ENCODE measurements at places on chromosomes 2 and 18.
A peak's percentile ranks its signal among the peaks of the same experiment; 100 is the strongest.

DNA sequence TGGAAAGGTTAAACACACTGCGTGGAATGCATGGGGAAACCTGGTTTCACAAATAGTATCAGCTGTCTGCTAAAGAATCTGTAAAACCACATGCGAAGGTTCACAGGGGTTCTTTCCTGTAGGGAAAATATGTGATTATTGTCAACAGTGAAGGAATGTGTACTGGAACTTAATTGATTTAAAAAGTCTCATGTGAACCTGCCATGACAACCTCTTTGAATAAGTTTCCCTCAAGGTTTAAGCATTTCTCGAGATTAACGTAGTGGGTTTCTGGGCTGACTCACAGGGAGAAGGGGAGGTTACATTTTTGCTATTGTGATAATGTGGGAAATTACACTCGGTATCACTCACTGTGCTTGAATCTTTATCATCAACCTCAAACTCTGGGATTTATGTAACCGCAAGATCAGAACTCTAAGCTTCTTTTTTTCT is 28.2 kb upstream of the IL1R1 start:
- DNase-seq = no peak

DNA sequence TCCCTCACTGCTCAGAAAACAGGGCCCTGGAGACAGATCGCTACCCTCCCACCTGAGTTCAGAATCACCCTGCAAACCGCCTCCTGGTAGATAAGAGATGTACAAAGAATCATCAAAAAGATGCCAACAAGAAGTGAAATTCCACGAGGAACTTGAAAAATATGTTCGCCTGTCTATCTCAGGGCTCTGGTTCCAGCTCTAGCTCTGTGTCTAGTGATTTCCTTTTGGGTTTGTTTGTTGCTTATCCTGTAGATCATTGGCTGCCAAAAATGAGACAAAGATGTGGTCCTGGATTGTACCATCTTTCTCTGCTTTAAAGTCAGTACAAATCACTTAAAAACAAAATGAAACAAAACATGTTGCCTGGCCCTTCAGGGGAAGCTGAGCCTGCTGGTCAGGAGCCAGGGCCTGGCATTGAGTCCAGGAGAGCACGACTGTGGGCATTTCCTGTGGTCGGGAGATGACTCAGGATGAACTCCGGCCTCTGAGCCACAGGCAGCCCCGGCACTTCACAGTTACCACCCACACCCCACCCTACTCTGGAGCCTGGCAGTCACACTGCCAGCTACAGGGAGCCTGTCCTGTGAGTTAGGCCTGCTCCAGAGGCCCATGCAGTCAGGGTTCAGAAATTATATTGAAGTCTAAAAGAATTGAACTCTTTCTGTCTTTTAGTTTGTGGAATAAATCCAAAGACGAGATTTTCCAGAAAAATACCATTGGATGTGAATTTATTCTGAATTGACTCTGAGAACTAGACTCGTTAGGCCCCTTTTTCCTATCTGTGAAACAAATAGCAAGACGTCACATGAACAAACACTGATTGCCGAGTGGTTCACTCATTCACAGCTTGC is 8.0 kb upstream of the ITGB6 start:
- DNase-seq = peak; percentile 86

- no peak for DNase-seq
Observed at GRCh38 chr2:85445316-85446295, 27.1 kb downstream of the SH2D6 start.

GRCh38 chr2:160010361-160011145 is 51.9 kb downstream of the PLA2R1 start:
- DNase-seq = no peak

DNA sequence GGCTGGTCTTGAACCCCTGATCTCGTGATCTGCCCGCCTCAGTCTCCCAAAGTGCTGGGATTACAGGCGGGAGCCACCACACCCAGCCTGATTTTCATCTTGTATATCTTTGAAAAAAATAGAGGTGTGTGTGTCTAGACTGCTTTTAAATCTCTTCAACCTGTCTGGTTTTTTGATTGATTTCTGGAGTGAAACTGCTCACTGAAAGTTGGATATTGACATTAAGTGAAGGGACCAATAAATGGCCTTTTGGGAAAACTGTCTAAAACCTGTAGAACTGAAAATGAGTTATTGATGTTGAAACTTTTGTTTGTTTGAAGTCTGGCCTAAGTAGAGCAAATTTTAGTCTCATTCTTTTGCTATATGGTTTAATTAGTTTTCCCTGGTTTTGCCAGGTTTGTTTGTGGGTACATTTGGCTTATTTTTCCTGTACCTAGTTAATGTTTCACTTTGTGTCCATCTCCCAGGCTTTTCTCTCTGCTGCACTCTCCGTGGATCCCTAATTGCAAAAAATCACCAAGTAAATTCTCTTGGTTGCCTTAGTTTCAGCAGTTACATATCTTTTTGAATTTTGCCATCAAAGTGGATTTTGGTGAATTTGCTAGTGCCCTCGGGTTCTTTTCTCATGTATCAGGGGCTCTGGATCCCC is 144.3 kb downstream of the MAP4K4 start:
- DNase-seq = no peak

GRCh38 chr18:811892-812375 is at the start of gene YES1:
YES1 (minus strand) TSS chr18:812242; CDS start chr18:756827, 55,415 bp downstream.
- DNase-seq = peak; percentile 90

GRCh38 chr2:19548116-19548515 is 189.7 kb upstream of the OSR1 start:
- no peak for DNase-seq

- DNase-seq = no peak
Observed at GRCh38 chr2:201258666-201259615, 1.4 kb upstream of the CASP8 start.

DNA sequence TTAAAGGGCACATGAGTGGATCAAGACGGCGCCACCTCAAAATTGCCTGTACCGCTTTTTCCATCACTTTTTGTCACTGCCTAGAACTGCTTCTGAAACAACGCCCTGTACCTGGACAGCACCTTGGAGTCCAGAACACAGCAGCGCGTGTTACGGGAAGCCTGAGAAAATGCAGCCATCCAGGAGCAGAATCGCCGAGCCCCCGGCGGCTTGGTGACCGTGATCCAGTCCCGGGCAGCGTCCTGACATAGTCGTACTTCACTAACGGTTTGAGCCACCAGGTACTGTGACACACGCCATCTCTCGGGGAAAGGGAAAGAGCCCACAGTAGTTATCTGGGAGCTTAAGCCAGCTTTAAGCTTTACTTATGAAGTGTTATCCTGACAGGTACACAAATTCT is 168.9 kb upstream of the SALL3 start:
- DNase-seq = no peak

DNA sequence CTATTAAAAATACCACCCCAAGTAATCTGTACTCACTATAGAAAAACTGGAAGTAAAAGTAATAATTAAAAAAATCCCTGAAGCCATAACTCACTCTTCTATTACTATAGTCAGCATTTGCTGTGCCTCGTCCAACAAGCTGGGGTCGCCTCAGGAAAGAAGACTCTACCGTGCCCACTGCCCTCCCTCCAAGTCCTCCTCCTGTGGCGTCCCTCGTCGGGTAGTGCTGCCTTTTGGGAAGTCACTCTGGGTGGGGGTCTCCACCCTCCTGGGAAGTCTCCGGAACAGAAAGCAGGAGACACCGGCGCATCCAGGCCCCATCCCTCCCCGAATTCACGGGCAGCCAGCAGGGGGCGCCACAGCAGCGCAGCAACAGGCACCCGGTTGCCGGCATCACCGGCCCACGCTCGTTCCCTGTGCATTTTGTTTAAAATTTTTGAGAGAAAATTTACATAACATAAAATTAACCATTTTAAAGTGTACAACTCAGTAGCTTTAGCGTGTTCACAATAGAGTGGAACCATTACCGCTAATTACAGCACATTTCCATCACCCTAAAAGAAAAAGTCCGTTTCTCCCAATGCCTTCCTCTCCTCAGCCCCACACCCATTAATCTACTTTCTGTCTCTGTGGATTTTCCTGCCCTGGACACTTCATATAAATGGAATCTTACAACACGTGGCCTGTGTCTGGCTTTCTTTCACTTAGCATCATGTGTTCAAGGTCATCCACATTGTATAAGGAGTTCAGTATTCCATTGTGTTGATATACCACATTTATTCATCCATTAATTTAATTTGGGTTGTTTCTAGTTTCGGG is 62.2 kb downstream of the ADNP2 start:
- peak; percentile 80 for DNase-seq

GRCh38 chr2:132278267-132278666 is 116.5 kb upstream of the ANKRD30BL start:
- no peak for DNase-seq

DNA sequence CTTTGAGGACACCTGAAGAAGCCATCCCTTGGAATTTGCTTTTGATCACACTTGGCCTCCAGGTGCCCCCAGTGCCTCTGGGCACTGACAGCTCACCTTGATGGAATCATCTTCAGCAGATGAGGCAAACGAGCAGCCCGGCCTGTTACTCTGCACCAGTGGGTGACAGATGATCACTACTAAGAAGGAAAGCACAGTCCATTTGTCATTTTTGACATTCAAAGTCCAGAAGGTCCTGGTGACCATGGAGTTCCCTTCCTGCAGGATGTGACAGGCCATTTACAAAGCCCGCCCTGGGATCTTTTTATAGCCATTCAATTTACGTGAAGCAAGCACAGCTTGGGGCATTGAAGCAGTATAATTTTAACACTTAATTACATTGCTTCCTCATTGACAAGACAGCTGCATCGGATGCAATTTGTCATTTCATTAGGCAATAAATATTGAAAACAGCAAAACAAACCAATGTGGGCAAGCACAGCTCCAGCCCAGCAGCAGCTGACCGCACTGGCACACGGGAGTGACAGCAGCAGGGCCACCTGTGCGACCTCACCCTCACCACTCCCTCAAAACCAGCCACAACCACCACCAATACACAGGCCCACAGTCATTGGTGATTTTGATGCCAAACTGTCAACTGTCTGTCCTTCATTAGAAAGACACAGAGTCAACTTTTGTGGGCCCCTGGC is 76.0 kb upstream of the SLC66A3 start:
- DNase-seq = no peak

- no peak for DNase-seq
Observed at GRCh38 chr18:10681581-10682367, 155.9 kb downstream of the NAPG start.

DNA sequence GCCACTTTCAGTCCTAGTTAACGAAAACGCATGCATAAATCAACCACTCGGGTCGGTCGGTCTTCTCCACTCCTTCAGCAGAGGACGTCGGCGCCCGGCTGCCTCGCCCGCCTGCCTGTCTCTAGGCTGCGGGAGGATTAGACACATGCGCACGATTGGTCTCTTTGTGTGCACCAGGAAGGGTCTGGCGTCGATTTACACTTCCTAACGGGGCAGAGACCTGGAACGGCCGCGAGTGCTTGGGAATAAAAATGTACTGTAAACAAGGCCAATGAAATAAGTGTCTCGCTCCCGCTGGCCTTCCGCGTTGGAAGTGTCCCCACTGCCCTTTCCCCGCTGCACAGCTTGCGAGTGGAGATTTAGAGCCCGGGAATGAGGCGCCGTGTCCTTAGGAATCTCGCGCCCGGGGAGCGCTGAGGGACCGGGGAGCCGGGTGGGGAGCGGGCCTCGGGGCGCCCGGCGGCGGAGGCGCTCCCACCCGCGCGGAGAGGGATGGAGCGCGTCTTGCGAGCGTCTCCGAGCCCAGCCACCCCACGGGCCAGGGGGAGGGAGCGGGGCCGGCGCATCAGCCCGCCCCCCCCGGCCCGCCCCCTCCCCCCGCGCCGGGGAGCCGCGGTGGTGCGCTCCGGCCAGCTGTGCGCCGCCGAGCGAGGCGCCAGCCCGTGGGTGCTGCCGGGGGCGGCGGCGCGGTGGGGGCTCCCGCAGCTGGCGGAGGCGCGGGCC is at the start of gene DOK6:
Gene DOK6 (plus strand): TSS at position 636 of the 723 bp plus-strand sequence.
- peak; percentile 62 for DNase-seq

- no peak for DNase-seq
Observed at GRCh38 chr2:27006602-27007415, 26.0 kb upstream of the TMEM214 start.

DNA sequence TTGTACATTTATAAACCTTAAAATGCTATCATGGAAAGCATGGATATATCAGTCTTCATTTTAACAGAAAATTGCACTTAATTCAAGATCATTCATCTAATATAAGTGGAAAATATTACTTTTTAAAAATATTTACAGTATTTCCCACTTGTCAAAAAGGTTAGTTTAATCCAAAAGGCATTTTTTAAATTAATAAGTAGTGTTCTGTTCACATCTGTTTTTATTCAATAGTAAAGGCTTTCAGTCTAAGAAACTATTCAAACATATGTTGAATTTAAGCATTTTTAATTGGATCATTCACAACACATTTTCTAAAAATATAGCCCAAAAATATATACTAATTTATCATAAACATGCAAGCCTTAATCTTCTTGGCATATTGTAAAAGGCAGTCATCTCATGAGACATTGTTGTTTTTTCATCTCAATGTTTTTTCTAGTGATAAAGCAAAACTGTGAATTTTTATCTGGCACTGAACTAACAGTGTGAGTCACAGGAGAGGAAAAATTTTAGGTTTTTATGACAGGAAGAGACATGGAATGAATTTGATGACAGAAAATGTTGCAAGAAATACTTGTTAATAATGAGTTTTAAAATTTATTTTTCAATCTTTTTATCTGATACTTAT is 1642.5 kb upstream of the TMEFF2 start:
- DNase-seq = no peak

- no peak for DNase-seq
Observed at GRCh38 chr2:48312126-48312525, 217.8 kb upstream of the STON1 start.

DNA sequence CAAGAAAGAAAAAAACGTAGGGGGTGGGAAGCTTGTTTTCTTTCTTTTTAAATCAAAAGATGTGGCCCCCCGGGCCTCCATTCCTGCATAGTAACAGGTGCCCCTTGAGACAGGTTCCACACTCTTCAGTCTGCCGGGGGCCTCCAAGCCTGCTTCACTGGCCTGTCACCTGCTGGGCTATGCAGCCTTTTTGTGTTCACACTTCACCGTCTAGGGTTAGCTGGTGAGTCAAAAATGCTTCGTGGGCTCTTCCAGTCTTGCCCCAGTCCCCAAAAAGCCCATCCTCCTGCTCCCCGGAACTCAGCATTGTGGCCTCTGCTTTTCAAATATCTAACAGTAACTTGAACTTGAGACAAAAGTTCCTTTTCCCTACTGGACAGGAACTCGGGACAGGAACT is 67.9 kb downstream of the POLR1A start:
- DNase-seq = no peak

- no peak for DNase-seq
Observed at GRCh38 chr2:215930505-215931253, 82.7 kb downstream of the MREG start.

- DNase-seq = no peak
Observed at GRCh38 chr2:172012677-172013391, 13.1 kb downstream of the METAP1D start.

DNA sequence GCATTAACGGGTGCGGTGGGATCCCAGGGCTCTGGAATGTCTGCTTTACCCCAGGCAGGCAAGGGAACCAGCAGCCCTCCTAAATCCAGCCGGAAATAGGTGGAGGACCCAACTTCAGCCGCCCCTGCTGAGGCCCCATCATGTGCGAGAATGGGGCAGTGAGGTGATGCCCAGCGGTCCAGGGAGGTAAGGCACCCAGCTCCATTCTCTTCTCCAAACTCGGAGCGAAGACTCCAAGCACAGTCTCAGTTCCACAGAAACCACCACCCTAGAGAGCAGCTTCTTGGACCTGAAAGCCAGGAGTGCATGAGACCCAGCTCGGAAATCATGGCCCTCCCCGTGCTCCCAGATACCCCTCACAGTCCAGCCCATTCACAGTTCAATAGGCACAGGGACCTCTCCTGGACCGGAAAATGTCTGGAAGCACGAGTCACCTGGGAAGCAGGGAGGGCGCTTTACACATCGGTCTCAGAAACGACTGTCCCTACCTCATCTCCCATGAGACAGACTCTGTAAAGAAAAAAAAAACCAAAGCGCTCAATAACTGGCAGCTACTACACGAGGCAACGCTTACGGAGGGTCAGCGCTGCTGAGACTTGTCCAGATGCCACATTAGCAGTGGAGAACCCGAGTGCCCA is 2.0 kb downstream of the SDC1 start:
- DNase-seq = peak; percentile 58
